EL (cell line): ENCODE measurements at places on chromosomes 6 and 20.

- peak; percentile 19 for DNase-seq
Measured at GRCh38 chr6:113642714-113643406, 214.3 kb upstream of the MARCKS start.

DNA sequence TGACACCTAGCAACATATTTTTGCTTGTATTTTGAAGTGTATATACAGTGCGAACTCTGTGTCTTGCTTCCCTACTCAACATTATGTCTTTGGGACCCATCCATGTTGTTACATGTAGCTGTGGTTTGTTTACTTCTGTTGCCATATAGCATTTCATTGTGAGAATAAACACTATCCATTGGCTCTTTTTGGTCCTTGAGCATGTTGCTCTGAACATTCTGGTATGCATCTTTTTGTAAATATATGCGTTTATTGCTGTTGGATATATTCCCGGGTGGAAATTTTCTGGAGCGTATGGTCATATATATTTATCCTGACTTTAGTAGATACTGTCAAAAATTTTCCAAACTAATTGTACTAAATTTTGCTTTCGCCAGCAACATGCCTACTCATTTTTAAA is 222.5 kb upstream of the SPTLC3 start:
- DNase-seq, result no peak

- no peak for DNase-seq
Measured at GRCh38 chr20:47354714-47355488, 1.6 kb downstream of the ZMYND8 start.

- no peak for DNase-seq
Measured at GRCh38 chr6:155521719-155522118, 66.1 kb upstream of the NOX3 start.

DNA sequence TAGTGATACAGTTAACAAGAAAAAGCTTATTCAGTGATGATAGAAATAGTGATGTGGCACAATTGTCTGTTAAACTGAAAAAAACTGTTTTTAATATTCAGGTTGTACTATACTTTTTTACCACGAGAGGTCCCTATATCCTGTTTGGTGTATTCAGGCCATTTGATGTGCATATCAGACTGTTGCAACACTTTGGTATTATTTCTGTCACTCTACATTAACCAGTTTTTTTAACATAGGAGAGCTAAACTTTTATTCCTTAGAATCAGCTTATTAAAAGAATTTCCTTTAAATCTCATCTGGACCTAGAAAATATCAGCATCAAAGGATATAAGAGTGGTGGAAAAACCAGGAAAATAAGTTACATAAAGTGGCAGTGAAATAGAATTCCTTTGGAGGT is 36.8 kb downstream of the TSPYL4 start:
- DNase-seq, result peak; percentile 53

GRCh38 chr6:35343835-35344550 is 1.6 kb downstream of the PPARD start:
- no peak for DNase-seq

GRCh38 chr6:168598251-168599117 is 157.5 kb downstream of the SMOC2 start:
- no peak for DNase-seq

DNA sequence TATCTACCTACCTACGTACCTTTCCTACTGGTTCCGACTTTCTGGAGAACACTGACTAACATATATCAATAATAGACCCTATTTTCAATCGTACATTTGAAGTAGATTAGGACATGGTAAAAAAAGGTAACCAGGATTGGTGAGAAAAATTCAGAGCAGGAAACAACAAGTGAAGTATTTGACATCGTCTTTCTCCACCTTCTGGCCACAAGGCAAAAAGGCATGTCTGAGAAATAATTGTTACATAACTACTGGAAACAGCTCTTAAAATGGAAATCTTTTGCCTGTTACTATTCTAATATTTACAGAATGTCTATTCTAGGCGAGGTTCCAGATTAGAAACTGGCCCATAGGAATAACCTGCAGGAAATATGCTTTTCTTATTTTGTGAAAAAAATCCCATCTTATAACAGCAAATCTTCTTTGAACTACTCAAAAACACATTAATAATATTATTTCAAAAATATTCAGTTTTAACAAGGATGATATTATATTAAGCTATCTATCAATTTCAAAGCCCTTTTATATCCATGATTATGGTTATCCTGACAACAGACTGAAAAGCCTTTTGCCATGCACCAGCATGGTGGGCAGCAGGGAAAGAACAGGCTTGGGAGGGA is 80.8 kb downstream of the RCAN2 start:
- DNase-seq, result peak; percentile 2

DNA sequence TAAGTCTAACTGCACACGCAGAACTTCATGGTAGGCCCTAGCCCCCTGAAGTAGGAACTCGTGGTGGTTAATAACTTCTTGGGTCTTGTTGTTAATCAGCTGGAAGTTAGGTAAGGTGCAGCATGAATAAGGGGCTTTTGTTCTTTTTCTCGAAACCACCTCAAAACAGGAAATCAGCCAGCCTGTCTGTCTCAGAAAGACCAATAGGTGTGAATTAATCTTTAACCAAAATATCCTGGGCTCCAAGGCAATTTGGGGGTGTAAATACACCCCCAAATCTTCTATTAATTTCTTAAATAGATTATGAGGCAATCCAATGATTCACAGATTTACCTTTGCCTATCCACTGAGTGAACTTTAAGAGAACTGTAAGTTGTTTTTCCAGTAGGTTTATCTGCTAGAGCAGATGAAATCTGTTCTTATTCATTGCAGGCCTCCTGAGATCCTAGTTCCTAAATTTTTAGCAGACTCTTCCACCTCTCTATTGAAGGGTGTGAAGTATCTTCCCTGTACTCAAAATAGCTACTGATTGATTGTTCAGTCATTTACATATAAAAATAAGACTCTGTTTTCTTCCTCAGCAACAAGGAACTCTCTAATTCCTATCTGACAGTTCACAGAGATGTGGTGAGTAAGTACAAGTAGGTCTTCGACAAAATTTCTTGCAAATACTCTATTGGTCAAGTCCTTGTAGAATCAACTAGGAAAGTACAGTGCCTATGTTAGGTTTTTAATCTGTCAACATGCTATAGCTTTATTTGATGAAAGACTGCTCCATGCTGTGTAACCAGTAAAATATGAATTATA is 427.1 kb upstream of the NOX3 start:
- DNase-seq, result no peak

- DNase-seq, result no peak
Measured at GRCh38 chr6:90274451-90275030, 22.1 kb downstream of the BACH2 start.

DNA sequence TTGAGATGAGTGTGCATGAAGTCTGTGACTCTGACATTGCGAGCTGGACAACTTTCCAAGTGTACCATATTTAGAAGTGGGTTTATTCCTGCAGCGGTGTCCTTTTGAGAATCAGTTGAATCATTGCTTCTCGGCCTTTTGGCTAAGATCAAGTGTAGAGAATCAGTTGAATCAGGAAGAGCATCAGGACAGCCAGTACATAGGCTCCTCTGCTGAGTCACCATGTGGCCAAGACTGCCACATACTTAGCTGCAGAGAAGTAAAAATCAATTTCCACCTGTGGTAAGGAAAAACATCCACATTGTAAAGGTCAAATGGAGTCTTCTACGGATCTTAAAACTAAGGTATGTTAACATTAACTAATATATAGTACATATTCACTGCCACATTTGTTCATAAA is 428.4 kb upstream of the MARCKS start:
- DNase-seq, result no peak

GRCh38 chr6:40640599-40641227 is 53.5 kb upstream of the LRFN2 start:
- DNase-seq, result no peak

GRCh38 chr6:43339168-43339567 is 30.3 kb downstream of the ZNF318 start:
- no peak for DNase-seq

- no peak for DNase-seq
Measured at GRCh38 chr6:102662851-102663250, 1269.3 kb downstream of the GRIK2 start.

- no peak for DNase-seq
Measured at GRCh38 chr6:139016337-139017213, 12.0 kb upstream of the ABRACL start.

GRCh38 chr6:167442245-167442644 is 117.4 kb downstream of the TTLL2 start:
- no peak for DNase-seq

DNA sequence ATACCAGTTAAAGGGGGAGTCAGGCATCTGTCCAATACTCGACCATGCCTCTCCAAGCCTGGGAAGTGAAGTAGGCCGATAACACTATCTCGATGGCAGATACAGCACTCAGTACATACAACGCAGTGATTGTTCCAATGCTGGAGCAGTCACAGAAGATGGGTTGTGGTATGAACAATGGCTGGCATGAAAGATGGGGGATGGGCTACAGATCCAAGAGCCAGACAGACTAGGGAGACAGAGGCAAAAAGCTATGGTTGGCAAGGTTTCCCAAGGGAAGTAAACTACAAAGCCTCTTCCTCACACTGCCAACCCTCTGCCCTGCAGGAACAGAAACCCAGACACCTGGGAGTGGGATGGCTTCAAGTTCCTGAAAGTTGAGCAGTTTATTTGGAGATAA is 19.2 kb downstream of the FKBP1A start:
- no peak for DNase-seq

DNA sequence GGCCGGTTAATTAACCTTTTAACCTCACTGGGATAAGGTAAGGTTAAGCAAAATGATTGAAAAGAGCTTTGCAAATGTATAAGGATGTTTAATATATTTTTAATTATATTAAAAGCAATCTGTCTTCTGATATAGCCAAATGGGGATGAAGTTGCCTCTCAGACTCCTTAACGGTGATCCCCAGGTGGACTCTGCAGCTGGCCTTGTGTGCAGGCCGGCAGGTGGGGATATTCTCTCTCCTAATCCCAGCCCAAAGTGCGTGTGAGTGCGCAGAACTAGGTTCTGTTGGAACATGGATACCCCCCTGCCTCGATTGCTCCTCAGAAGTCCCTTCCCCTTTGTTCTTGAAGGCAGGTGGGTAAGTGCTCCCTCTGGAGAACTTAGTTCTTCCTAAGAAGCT is 100.0 kb downstream of the NDUFAF5 start:
- no peak for DNase-seq

- peak; percentile 7 for DNase-seq
Measured at GRCh38 chr6:47407300-47408281, 70.0 kb upstream of the CD2AP start.

- DNase-seq, result peak; percentile 78
Measured at GRCh38 chr20:13800728-13801134, 15.9 kb downstream of the NDUFAF5 start.

DNA sequence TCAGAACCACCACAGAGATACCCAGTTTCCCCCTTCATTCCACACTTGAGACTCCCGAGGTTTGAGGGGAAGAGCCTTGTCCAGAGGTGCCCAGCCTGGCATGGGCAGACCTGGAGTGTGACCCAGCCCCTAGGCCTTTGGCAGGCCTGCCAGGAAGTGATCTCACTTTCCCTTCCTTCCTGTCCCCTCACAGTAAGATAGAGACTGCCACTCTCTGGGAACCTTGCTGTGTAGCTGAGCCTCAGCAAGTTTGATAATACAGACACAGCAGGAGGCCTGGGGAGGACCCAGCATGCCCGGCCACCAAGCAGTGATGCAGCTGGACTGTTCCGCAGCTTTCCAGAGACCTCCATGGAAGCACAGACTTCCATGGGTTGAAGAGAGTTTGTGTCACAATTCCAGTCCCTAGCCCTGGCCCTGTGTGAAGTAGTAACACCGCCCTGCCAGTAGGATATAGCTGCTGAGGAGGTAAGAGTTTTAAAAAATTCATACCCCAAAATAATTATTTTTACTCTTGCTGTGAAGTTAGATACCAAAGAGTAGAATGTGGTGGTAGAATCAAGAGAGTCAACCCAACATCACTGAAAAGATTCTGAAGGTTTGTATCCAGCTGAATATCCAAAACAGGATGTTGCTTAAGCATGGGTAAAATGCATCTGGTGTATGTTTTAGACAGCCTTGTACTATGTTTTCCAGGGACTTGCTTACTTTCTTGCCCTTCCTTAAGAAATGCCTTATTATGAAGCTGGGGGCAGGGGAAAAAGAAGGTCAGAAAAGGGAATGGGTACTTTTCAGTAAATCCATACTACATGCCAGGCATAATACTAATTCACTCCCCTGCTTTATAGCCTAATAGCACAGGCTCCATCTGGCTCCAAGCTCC is 16.3 kb downstream of the PKIG start:
- DNase-seq, result peak; percentile 32

GRCh38 chr6:36757206-36757605 is 59.6 kb downstream of the RAB44 start:
- DNase-seq, result no peak

- DNase-seq, result no peak
Measured at GRCh38 chr6:150177952-150178520, 35.2 kb downstream of the PPP1R14C start.

GRCh38 chr6:71982389-71982788 is 96.0 kb downstream of the RIMS1 start:
- DNase-seq, result peak; percentile 8

- no peak for DNase-seq
Measured at GRCh38 chr6:14897831-14898230, 348.0 kb upstream of the JARID2 start.

DNA sequence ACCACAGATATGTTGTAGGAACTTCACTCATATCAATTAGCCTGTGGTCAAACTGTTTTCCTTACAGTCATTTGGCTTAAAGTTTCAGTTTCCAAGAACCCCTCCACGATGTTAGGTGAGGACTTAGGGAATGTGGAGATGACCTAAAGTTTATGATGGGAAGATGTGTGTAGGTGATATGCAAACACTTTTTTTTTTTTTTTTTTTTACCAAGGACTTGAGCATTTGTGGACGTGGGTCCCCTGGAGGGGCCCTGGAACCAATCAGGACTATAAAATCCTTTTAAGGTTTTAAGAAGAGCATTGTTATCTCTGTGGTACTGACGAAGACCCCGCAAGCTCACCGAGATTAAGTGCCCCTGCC is 478 bp upstream of the MTHFD1L start:
- DNase-seq, result peak; percentile 8

- no peak for DNase-seq
Measured at GRCh38 chr20:31758991-31759390, 19.9 kb downstream of the TPX2 start.

GRCh38 chr6:147400968-147401367 is 107.5 kb upstream of the SAMD5 start:
- no peak for DNase-seq

GRCh38 chr20:14374196-14374595 is 36.8 kb upstream of the FLRT3 start:
- no peak for DNase-seq

GRCh38 chr6:149007846-149008245 is 261.0 kb downstream of the UST start:
- DNase-seq, result no peak

- no peak for DNase-seq
Measured at GRCh38 chr6:25564943-25565342, 87.1 kb upstream of the SCGN start.

DNA sequence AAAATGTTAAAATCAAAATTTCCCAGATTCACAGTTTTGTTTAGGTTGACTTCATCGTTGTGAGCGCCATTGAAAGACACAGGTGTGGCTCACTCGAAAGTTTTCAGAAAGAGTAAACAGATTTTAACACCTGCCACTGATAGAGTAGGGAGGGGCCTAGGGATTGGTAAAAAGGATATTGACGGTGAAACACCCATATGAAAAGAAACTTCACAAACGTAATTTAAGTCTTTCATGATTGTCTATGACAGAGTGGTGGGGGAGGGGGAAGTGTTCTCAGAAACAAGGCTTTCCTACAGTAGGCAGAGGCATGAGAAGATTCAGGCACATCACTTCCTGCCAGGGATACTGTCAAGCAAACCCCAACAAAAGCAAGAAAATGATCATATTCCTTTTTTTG is 101.4 kb downstream of the PERP start:
- DNase-seq, result no peak
